ENCODE measurements at places on chromosomes 7 and 10.

GRCh38 chr10:116526219-116526618 lies 19.5 kb upstream of the PNLIP start:
- no peak for DNase-seq

GRCh38 chr10:112375721-112376395 lies 1.9 kb downstream of the ACSL5 start:
- DNase-seq: no peak

GRCh38 chr10:43970717-43971116 lies 322.0 kb upstream of the ZNF32 start:
- no peak for DNase-seq

DNA sequence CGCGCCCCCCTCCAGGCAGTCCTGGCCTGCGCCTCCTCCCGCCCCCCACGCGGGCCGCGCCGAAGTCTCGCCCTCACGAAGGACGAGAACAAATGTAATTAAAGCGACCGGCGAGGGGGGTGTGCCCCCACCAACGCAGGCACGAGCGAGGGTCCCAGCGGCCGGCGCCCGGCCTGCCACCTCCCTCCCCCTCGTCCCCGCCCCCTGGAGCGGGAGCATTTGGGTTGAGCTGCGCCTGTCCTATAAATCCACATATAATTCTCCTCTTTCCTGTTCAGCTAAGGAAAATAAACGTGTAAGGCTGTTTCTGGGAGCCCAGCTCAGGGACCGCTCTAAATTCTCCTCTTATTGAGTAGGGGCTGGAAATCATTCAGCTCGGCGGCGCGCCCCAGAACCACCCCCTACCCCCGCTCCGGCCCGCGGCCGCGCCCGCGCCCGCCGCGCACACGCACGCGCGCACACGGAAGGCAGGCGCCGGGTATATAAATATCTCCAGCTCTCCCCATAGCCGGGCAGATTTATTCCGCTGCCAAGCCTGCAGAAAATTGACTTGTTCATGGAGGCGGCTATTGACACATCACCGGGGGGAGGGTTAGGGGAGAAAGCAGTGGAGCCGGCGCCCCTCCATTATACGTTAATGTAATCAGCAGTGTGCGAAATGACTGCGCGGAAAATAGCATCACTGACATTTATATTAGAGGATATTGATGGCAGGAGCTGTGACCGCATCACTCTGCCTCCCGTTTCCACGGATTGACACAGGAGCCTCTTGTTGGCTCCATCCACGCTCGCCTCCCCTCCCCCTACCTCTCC lies 61.6 kb upstream of the BTRC start:
- no peak for DNase-seq

DNA sequence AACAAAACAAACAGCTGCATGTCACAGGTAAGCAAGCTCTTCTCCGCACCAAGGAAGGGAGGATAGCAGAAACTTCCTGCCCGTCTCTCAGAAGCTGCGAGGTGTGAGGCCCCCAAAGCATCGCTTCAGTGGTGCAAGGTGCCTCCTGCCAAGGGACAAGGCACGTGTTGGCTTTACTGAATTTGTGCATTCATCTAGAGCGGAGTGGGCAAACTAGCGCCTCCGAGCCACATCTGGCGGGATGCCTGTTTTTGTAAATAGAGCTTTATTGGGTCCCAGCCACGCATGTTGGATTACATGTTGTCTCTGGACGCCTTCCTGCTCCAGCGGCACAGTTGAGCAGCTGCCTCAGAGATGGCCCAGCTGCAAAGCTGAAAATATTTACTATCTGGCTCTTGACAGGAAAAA lies 27.7 kb downstream of the PHYH start:
- peak; percentile 0 for DNase-seq

DNA sequence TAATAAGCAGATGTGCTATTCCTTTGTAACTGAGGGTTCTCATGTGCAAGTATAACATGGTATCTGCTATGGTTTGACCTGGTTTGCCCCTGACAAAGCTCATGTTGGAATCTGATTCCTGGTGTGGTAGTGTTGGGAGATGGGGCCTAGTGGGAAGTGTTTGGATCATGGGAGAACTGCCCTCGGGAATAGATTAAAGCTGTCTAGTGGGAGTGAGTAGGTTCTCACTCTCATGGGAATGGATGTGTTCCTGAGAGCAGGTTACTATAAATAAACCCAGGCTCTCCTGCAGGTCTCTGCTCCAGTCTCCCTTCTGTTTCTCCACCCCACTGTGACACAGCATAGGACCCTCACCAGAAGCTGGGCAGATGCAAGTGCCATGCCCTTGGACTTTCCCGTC lies 97.7 kb downstream of the ATE1 start:
- DNase-seq: no peak

GRCh38 chr10:130767116-130767730 lies 544.3 kb downstream of the TCERG1L start:
- DNase-seq: no peak

- DNase-seq: peak; percentile 68
Measured at GRCh38 chr10:13099666-13100348, at the start of gene OPTN. Gene OPTN (plus strand): TSS chr10:13100163. CDS start chr10:13109123, 8,960 bp downstream.

- no peak for DNase-seq
Measured at GRCh38 chr7:31108097-31108657, 56.1 kb downstream of the ADCYAP1R1 start.

GRCh38 chr7:33334349-33334748 lies 205.0 kb downstream of the BBS9 start:
- peak; percentile 45 for DNase-seq
